Ascending aorta (tissue), 2 donors: ENCODE measurements at places on chromosomes 1 and 21. TPM values are rescaled to one million over a fixed set of nuclear protein-coding genes. Genes with fewer than 3 reads are reported as not detected.
A peak's percentile ranks its signal among the peaks of the same experiment; 100 is the strongest.

The SLC39A1 gene
- 86.3 TPM for total RNA-seq

The TMEM82 gene
- not detected for total RNA-seq

The LCE1A gene
- total RNA-seq = not detected

The PDZK1IP1 gene
- not detected for total RNA-seq

The SPATA1 gene
- not detected for total RNA-seq

The MANEAL gene
- 0.43 TPM for total RNA-seq

The COL24A1 gene
- 0.11 TPM for total RNA-seq

The KANK4 gene
- not detected for total RNA-seq

The APP gene
- 350 TPM for total RNA-seq

The EFNA4 gene
- 11.2 TPM for total RNA-seq

The ZNF593OS gene
- not detected for total RNA-seq

DNA sequence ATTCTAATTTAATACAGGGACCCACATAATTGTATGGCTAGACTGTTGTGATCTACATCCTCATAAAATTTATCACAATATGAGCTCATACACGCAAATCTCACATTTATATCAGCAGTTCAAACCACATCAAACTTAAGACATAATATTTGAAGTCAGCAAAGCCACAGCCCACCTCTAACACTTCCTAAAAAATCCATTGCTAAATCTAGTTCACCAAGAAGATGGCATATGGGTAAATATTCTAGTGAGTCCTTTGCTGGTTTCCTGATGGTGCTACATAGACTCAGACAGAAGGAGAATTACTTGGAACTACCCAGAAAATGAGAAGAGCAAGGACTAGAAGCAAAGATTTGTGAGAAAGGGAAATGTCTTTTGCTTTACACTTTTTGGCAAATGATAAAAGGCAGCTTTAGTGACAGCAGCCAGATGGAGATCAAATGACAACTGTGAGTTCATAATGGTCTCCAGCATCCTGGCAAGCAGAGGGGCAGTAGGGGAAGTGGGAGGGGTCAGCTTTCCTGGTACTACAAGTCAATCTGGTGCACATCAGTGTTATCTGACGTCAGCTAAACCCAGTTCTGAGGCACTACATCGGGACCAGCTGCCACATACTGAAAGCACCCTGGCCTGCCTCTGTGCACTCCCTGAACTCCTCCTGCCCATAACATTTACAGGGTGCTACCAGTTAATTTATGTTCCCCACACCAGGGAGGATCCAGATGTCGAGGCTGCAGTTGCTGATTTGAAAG, 10.6 kb upstream of the GADD45A start:
- H3K4me3 ChIP-seq = no peak overlapping the region
- H3K27me3 ChIP-seq = no peaks in the 10 kb centered on the region
- no peaks in the 10 kb centered on the region for H3K4me1 ChIP-seq

DNA sequence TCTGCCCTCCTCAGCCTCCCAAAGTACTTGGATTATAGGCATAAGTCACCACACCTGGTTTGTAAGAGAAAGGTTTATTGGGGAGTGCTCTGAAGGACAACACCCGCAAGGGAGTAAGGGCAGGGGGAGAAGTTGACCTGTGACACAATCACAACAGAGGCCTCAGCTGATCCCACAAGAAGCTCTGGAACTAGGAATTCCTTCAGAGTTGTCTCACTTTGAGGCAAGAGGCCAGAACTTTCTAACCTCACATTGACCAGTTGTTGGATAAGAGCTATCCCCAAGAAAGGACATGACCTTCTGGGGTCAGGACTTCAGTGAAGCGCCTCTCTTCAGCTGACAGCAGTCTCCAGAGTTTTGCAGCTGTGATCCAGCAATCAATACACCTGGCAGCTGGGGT, 27.4 kb upstream of the RC3H1 start:
- no peak overlapping the region for H3K4me3 ChIP-seq
- no peak overlapping the region for H3K27ac ChIP-seq
- H3K36me3 ChIP-seq = no peaks in the 10 kb centered on the region
- DNase-seq = no peak

- no peaks in the 10 kb centered on the region for H3K4me1 ChIP-seq
- peaks cover 20% of the 10 kb centered on the region for H3K36me3 ChIP-seq
- no peak overlapping the region for H3K27ac ChIP-seq
- H3K4me3 ChIP-seq = no peak overlapping the region
- no peak for DNase-seq
Observed at GRCh38 chr1:186421446-186421845, 39.5 kb downstream of the PDC start.

DNA sequence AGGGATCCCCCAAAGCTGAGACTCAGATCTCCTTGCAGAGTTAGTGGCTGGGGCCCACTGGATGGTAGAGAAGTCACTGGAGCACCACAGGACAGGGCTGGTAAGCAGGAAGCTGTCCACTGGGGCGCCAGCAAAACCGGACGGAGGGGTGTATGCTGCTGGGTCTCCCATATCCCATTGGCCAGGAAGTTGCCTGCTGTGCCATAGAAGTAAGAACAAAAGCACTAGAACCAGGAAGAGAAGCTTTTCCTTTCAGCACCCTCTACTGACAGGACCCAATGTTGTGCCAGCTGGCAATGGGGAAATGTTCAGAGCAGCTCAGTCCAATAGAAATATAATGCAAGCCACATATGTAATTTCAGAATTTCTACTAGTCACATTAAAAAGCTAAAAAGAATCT, 146.6 kb downstream of the SPATA46 start:
- no peaks in the 10 kb centered on the region for H3K4me1 ChIP-seq
- DNase-seq = no peak
- H3K27ac ChIP-seq = no peak overlapping the region
- no peaks in the 10 kb centered on the region for H3K27me3 ChIP-seq

DNA sequence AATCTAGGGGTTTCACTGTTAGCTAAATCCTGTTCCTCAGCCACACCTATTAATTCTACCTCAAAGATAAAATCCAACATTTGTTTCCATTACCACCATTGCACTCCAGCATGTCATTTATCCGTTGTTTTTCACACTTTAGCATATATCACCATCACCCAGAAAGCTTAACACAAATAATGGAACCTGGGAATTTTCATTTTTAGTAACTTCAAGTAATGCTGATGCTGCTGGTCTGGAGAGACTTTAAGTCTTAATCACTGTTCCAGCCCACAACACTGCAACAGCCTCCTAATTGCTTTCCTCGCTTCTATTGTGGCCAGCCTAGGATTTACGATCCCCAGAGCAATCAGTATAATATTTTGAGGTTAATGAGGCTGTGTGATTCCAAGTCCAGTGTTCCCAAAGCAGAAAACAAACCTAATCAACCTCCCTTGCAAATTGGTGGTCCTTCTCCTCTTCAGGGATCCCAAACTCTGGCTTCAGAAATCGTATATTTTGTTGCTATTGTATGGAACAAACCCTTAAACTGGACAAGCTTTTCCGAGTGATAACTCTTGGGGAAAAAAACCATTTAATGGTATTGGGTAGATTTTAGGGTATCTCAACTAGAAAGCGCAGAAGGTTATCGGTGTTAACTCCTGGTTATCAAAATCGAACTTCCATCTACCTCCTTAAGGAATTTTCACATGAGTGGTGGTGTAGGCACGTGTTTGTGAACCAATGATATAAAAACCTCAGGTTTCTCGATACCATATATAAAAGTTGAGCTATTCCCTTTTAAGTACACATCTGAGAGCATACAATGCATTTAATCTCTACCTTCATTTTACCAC, 50.0 kb upstream of the BOLA1 start:
- DNase-seq = no peak
- peak overlapping the region; percentile 86 for H3K27ac ChIP-seq
- H3K36me3 ChIP-seq = no peaks in the 10 kb centered on the region

GRCh38 chr1:10495952-10496351, 21.2 kb downstream of the PEX14 start:
- H3K4me3 ChIP-seq = no peak overlapping the region
- H3K36me3 ChIP-seq = no peaks in the 10 kb centered on the region
- no peaks in the 10 kb centered on the region for H3K27me3 ChIP-seq
- H3K4me1 ChIP-seq = peaks cover 3% of the 10 kb centered on the region
- DNase-seq = no peak
- no peak overlapping the region for H3K27ac ChIP-seq

DNA sequence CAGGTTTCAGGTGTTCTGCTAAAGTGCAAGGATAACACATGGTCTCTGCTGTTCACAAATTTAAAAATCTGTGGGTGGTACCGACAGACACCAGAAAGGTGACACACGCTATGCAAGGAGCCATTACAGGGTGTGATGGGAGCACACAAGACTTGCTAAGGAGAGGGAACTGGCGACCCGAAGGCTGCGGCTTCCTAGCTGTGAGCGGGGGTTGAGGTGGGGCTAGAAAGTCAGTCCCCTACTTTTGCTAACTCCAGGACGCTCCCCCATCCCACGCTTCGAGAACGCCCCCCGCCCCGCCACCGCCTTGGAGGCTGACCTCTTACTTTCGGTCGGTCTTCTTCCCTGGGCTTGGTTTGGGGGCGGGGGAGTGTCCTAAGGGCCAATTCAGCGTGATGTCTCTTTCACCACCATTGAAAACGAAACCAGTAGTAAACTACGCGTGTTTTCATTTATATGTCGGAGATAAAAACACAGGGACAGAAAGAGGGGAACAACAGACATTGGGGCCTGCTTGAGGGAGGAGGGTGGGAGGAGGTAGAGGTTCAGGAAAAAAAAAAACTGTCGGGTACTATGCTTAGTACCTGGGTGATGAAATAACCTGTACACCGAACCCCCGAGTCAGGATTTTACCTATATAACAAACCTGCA, 1.1 kb downstream of the CKS1B start:
- peaks cover 5% of the 10 kb centered on the region for H3K36me3 ChIP-seq
- H3K4me3 ChIP-seq = peak overlapping the region; percentile 61
- H3K27ac ChIP-seq = peak overlapping the region; percentile 99
- H3K27me3 ChIP-seq = no peaks in the 10 kb centered on the region
- H3K4me1 ChIP-seq = peaks cover 20% of the 10 kb centered on the region

DNA sequence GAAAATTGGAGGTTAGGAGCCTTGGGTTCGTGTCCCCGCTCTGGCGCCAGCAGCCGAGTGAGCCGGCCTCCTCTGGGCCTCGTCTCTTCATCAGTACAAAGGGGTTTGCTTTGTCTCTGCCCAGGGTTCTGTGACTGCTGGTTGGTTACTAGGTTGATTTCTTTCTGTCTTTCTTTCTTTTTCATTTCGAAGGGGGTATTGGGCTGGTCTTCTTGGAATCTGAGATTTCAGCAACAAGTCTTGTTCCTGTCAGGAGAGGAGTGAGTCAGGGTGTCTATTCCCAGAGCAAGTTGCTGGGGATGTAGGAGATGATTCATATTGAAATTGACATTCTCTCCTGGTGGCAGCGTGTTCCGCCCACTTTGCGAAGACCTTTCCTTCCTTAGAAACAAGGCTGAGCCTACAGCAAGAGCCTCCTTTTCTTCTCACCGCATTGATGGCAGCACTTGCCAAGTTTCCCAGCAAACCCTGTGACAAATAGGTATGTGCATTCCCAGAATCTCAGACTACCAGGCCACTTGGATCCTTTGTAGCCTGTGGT, 79.2 kb downstream of the MAN1C1 start:
- DNase-seq = no peak
- peak overlapping the region; percentile 83 for H3K27ac ChIP-seq
- no peaks in the 10 kb centered on the region for H3K36me3 ChIP-seq
- no peaks in the 10 kb centered on the region for H3K27me3 ChIP-seq

DNA sequence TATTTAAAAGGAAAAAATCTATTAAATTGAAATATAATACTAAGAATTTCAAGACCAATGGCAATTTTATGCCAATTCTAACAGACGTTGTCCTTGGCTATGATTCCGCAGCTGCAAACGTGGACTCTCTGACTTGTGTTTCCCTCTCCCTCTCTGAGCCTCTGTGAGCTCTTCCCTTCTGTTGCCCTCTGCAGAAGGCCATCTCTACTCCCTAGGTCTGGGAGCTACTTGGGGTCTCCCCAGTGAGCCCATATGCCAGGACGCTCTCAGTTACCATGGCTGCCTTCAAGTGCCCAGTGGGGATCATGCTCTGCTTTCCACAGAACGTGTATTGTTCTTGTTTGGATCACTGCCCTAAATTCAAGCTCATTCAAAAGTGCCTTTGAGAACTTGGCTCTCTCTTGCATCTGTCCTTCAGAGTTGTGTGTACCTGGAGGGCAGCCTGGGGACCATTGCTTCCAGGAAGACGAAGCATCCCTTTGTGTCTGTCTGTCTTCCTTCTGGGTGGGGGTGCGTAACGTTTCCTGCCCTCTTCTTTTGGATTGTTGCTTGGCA, 97.5 kb upstream of the TSPAN2 start:
- H3K36me3 ChIP-seq = no peaks in the 10 kb centered on the region
- no peak overlapping the region for H3K4me3 ChIP-seq
- peak overlapping the region; percentile 95 for H3K27ac ChIP-seq
- H3K4me1 ChIP-seq = peaks cover 22% of the 10 kb centered on the region
- no peaks in the 10 kb centered on the region for H3K27me3 ChIP-seq

GRCh38 chr21:32189688-32190483, 89.0 kb downstream of the MIS18A start:
- no peak overlapping the region for H3K27ac ChIP-seq
- H3K36me3 ChIP-seq = no peaks in the 10 kb centered on the region
- H3K27me3 ChIP-seq = no peaks in the 10 kb centered on the region
- DNase-seq = no peak
- H3K4me1 ChIP-seq = no peaks in the 10 kb centered on the region

- no peaks in the 10 kb centered on the region for H3K4me1 ChIP-seq
- no peak overlapping the region for H3K27ac ChIP-seq
- no peaks in the 10 kb centered on the region for H3K27me3 ChIP-seq
- no peak overlapping the region for H3K4me3 ChIP-seq
Observed at GRCh38 chr1:67312615-67313014, 4.9 kb downstream of the IL12RB2 start.

DNA sequence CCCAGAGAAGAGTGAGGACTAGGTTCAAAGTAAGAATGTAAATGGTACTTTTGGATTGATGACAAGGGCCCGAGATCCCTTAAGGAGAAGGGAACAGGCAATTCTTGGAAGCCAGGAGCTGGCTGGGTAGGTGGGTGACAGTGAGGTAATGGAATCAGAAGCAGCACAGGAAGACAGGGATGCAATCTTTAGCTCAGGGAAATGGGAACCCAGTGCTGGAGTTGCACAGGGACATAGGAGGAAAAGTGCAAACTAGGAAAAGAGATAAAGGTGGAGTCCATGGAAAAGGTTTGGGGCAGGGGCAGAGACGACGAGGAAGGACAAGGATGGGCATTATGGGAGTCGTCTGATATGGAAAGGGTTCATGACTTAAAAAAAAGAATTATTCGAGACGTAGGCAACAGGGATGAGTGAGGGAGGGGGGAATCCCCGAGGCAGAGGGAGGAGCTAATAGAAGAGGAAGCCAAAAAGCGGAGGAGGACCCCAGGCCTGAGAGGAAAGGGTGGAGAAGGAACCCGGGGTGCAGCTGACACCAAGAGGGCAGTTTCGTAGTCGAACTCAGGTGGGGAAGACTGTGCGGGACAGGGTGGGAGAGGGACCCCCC, 495 bp downstream of the PI4KB start:
- peak; percentile 77 for DNase-seq
- no peaks in the 10 kb centered on the region for H3K27me3 ChIP-seq
- H3K27ac ChIP-seq = peak overlapping the region; percentile 92
- no peaks in the 10 kb centered on the region for H3K4me1 ChIP-seq
- peak overlapping the region; percentile 62 for H3K4me3 ChIP-seq

DNA sequence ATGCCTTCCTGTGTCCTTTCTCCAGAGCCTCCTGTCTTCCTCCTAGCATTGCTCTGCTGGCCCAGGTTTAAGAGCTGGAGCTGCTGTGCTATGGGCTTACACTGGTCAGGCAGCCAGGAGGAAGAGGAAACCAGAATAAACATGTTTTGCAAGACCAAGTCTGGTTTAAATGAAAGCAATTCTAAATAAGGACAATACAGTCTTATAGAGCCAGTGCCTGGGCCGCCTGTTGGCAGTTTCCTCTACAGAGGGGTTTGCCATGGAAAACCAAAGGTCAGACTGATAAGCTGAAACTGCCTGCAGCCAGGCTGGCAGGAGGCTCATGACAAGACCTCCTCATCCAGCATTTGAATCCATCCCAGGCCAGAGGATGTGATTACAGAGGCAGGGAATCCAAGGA, 92.9 kb upstream of the FGGY start:
- DNase-seq = peak; percentile 78
- no peaks in the 10 kb centered on the region for H3K36me3 ChIP-seq
- H3K27ac ChIP-seq = peak overlapping the region; percentile 82
- H3K27me3 ChIP-seq = no peaks in the 10 kb centered on the region
